Panc1 (cell line): ENCODE measurements at places on chromosomes 16 and 17. TPM values are rescaled to one million over a fixed set of nuclear protein-coding genes. Genes with fewer than 3 reads are reported as not detected.

Gene WFIKKN1
- 2.0 TPM for total RNA-seq

Gene ADAD2
- not detected for total RNA-seq

Gene OR1F1
- 0.26 TPM for total RNA-seq

- H3K27ac ChIP-seq = peak overlapping the region; percentile 95
- H3K27me3 ChIP-seq = no peaks in the 10 kb centered on the region
- no peaks in the 10 kb centered on the region for H3K4me1 ChIP-seq
- peaks cover 3% of the 10 kb centered on the region; the same call in 1 of the 2 replicates for H3K36me3 ChIP-seq
- H3K4me3 ChIP-seq = peak overlapping the region; percentile 88
These were observed 317 bp downstream of the TEFM start for GRCh38 chr17:30905742-30906100.

GRCh38 chr16:15961060-15961511 lies 11.7 kb downstream of the ABCC1 start:
- H3K27me3 ChIP-seq = no peaks in the 10 kb centered on the region
- DNase-seq = no peak
- H3K4me3 ChIP-seq = no peak overlapping the region

GRCh38 chr17:51013322-51013721 lies 107.3 kb downstream of the SPAG9 start:
- H3K4me1 ChIP-seq = no peaks in the 10 kb centered on the region
- H3K4me3 ChIP-seq = no peak overlapping the region
- peaks cover 13% of the 10 kb centered on the region; the same call in 1 of the 2 replicates for H3K36me3 ChIP-seq
- no peak overlapping the region for H3K27ac ChIP-seq

DNA sequence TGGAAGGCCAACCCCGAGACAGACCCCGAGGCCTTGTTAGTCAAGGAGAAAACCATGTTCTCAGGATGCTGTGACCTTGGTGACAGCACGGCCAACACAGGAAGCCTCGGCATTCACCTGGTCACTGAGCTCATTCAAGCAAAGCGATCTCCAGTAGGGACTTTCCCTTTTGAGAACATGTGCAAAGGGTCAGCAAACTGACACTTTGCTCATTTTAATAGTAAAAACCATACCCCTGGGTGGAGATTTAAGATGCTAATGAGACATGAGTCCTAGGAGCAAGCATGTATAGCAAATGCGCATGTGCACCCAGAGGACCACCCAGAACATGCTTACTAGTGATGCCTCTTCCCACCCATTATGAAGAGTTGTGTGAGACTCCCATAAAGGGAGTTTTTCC lies 5.7 kb upstream of the SULT1A2 start:
- no peak for DNase-seq
- H3K36me3 ChIP-seq = no peaks in the 10 kb centered on the region

DNA sequence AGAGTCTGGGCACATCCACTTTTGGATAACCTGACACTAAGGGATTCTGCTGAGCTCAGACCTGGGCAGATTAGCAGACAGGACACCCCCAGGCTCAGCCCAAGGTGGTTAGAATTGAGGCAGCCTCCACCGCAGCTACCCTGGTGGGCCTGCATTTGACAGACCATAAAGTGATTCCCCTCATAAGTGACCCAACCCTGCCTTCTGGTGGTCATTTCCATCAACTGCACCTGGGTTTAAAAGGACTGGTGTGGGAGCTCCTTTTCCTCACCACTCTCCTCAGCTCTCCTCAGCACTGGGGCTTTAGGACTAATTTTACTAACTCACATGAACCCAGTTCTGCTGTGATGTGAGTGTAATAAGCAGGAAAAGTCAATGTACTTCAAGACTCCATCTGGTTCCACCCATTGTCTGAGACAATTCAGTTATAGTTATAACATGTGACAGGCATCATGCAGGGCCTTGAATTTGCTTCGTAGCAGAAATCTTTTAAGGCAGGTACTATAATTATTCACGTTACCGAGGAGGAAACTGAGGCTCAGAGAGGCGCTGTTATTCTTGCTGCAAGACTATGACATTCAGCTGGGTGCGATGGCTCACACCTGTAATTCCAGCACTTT lies 42.5 kb downstream of the MYH3 start:
- H3K4me1 ChIP-seq = no peaks in the 10 kb centered on the region
- H3K36me3 ChIP-seq = no peaks in the 10 kb centered on the region
- no peak for DNase-seq
- H3K4me3 ChIP-seq = no peak overlapping the region
- H3K27me3 ChIP-seq = no peaks in the 10 kb centered on the region

DNA sequence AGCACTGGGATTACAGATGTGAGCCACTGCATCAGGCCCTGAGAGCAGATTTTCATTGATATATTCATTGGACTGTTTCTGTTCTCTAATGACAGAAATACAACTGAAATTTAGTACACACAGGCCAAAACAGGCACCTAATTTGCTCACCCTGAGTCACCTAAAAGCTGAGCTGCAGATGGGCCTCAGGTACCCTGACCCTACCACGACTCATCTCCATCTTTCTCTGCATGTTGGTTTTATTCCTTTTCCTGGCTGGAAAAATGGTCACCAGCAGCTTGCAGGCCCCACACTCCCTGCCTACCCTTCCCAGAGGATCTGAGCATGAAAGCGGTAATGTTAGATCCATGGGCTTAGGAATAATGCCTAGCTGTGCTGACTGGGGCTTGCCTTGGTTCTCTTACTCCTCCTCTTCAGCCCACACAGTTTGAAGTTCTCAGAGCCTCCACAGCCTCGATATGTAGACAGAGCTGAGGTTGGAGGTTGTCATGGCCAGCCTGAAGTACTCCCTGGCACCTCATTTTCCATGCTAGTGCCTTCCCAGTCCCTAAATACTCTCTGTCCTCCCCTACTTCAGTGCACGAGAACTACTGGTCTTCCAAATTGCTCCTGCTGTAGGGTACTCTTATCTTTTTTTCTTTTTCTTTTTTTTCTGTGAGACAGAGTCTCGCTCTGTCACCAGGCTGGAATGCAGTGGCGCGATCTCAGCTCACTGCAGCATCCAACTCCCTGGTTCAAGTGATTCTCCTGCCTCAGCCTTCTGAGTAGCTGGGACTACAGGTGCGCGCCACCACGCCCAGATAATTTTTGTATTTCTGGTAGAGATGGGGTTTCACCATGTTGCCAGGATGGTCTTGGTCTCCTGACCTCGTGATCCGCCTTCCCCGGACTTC lies 51.1 kb downstream of the CENPV start:
- no peak for DNase-seq
- peaks cover 10% of the 10 kb centered on the region for H3K4me1 ChIP-seq
- no peak overlapping the region for H3K4me3 ChIP-seq
- no peak overlapping the region for H3K27ac ChIP-seq
- H3K36me3 ChIP-seq = no peaks in the 10 kb centered on the region

- H3K4me1 ChIP-seq = no peaks in the 10 kb centered on the region
- H3K27ac ChIP-seq = no peak overlapping the region
- no peaks in the 10 kb centered on the region for H3K27me3 ChIP-seq
- no peak overlapping the region for H3K4me3 ChIP-seq
- DNase-seq = no peak
These were observed 36.2 kb downstream of the RGS9 start for GRCh38 chr17:65173284-65173793.

GRCh38 chr16:79991969-79992368 lies 391.4 kb upstream of the MAF start:
- no peak overlapping the region for H3K27ac ChIP-seq
- H3K27me3 ChIP-seq = no peaks in the 10 kb centered on the region

GRCh38 chr17:32634167-32634566 lies 147.4 kb downstream of the CDK5R1 start:
- H3K27me3 ChIP-seq = peaks cover 12% of the 10 kb centered on the region
- no peak overlapping the region for H3K27ac ChIP-seq
- DNase-seq = no peak
- H3K4me3 ChIP-seq = no peak overlapping the region
- H3K36me3 ChIP-seq = no peaks in the 10 kb centered on the region

- H3K4me3 ChIP-seq = no peak overlapping the region
- DNase-seq = no peak
- H3K27ac ChIP-seq = 0 out of 2 replicates have a peak overlapping the region, but pooled peaks have one; percentile 41
- no peaks in the 10 kb centered on the region; the same call in 1 of the 2 replicates for H3K36me3 ChIP-seq
- H3K27me3 ChIP-seq = no peaks in the 10 kb centered on the region
These were observed 22.3 kb downstream of the ACTG1 start for GRCh38 chr17:81489998-81490992.

GRCh38 chr17:67639555-67639954 lies 78.2 kb upstream of the NOL11 start:
- no peaks in the 10 kb centered on the region for H3K27me3 ChIP-seq
- no peak overlapping the region for H3K4me3 ChIP-seq
- H3K4me1 ChIP-seq = no peaks in the 10 kb centered on the region
- H3K36me3 ChIP-seq = no peaks in the 10 kb centered on the region
- H3K27ac ChIP-seq = no peak overlapping the region
- no peak for DNase-seq

DNA sequence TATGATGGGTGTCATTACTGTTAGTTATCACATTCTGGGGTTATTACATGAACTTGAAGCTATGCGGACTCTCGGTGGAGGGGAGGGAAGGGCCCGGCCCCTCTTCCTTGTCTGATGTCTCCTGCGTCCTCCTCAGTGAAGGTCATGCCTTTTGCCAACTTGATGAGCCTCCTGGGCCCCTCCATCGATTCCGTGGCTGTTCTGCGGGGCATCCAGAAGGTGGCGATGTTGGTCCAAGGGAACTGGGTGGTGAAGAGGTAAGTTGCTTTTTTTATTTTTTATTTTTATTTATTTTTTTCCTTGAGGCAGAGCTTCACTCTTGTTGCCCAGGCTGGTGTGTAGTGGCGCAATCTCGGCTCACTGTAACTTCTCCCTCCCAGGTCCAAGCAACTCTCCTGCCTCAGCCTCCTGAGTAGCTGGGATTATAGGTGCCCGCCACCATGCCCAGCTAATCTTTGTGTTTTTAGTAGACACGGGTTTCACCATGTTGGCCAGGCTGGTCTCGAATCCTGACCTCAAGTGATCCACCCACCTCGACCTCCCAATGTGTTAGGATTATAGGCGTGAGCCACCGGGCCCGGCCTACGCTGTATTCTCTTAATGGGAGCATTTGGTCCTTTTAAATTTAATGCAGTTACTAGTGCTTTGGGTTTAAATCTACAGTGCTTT lies 21.6 kb downstream of the POLR3E start:
- H3K27me3 ChIP-seq = no peaks in the 10 kb centered on the region
- H3K4me3 ChIP-seq = no peak overlapping the region
- H3K36me3 ChIP-seq = no peaks in the 10 kb centered on the region; the same call in none of the 2 replicates
- no peaks in the 10 kb centered on the region for H3K4me1 ChIP-seq
- H3K27ac ChIP-seq = no peak overlapping the region

DNA sequence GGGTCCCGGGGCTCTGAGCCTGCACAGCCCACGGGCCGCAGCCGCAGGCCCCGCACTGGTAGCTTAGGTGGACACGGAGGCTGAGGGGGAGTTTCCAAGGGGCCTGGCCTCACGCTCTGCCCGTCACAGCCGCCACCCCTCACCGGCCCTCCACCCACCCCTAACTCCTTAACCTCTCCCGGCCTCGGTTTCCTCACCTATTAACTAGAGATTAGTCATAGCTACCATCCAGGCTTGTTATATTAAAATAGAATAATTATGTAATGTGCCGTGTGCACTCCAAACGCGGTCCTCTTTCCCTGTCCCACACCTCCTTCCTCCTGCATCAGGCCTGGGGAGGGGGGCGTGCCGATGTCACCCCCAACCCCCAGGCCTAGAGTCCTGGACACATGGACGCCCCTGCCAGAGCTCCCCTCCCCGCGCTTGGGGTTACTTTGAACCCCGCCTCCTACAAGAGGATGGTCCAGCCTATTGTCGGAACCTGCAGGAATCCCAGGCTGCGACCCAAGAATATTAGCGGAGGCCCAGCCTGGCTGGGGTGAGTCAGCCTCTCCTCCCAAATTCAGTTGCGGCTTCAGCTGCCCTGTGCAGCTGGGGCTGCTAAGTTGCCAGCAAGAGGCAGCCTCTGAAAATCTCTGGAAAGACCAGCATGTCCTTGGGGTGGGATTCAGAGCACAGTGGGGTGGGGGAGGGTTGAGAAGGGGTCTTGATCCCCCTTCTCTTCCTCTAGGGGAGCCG lies 17.3 kb downstream of the SOCS3 start:
- no peaks in the 10 kb centered on the region for H3K27me3 ChIP-seq
- no peak for DNase-seq
- peak overlapping the region; percentile 41 for H3K4me3 ChIP-seq
- H3K4me1 ChIP-seq = peaks cover 54% of the 10 kb centered on the region

DNA sequence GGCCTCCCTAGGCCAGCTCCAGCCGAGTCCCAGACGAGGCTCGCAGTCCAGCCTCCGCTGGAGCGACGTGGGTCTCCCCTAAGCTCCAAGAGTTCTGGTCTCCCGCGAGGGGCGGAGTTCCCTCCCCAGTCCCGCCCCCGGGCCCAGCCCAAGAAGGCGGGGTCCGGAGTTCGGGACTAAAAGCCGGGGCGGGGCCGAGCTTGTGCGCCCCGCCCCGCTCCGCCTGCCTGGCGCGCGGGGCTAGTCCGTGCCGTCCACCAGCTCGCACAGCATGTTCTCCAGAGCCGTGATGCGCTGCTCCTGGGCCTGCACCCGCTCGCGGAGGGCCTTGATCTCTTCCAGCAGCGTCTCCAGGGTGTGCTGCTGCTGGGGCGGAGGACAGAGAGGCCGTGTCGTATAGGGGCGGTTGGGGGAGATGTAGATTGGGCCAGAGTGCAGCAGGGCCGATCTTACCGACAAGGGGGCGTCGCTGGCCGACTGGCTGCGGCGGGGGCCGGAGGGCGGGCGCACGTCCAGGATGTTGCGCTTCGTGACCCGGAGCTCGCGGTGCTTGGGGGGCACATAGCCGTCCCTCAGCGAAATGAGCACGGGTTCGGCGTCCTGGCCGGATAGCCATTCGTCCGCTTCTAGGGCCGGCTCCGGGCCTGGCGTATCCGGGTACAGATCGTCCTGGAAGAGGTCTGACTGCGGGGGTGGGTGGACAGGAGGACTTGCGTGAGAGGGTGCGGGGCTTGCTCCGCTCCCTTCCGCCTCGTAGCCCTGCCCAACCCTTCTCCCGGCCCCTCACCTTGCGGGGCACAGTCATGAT lies 7.0 kb downstream of the CORO6 start:
- H3K27ac ChIP-seq = peak overlapping the region; percentile 19; the same call in 1 of the 2 replicates
- no peaks in the 10 kb centered on the region for H3K36me3 ChIP-seq
- no peaks in the 10 kb centered on the region for H3K27me3 ChIP-seq
- DNase-seq = no peak
